ENCODE measurements at places on chromosomes 16 and 17. TPM values are rescaled to one million over a fixed set of nuclear protein-coding genes. Genes with fewer than 3 reads are reported as not detected.
A peak's percentile ranks its signal among the peaks of the same experiment; 100 is the strongest.

DNA sequence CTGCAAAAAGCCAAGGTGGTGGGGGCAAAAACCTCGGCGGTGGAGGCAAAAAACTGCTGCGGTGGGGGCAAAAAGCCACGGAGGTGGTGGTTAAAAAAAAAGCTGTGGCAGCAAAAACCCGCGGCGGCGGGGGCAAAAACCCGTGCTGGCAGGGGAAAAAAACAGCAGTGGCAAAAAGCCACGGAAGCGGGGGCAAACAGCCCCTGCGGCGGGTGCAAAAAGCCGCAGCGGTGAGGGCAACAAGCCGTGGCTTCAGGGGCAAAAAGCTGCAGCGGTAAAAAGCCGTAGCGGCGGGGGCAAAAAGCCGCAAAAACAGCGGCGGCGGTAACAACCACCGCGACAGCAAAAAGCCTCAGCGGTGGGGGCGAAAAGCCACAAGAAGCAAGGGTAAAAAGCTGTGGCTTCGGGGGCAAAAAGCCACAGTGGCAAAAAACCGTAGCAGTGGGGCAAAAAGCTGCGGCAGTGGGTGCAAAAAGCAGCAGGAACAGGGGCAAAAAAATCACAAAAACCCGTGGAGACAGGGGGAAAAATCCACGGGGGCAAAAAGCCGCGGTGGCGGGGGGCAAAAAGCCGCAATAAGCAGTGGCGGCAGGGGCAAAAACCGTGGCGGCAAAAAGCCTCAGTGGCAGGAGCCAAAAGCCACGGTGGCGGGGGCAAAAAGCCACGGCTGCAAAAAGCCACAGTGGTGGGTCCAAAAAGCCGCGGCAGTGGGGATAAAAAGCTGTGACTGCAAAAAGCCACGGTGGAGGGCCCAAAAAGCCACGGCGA is 193.7 kb downstream of the SHCBP1 start:
- DNase-seq: no peak
- H3K4me1 ChIP-seq: no peaks in the 10 kb centered on the region
- H3K27ac ChIP-seq: no peak overlapping the region

The PIGQ gene
- 24.1 TPM for total RNA-seq

GRCh38 chr16:79071424-79071823 is 529.1 kb downstream of the MAF start:
- H3K36me3 ChIP-seq: no peaks in the 10 kb centered on the region
- peak; percentile 69 for DNase-seq
- H3K27ac ChIP-seq: no peak overlapping the region
- no peaks in the 10 kb centered on the region for H3K27me3 ChIP-seq
- H3K4me3 ChIP-seq: no peak overlapping the region
- H3K4me1 ChIP-seq: peaks cover 16% of the 10 kb centered on the region

GRCh38 chr17:63378411-63379375 is 67.4 kb downstream of the CYB561 start:
- DNase-seq: no peak
- no peak overlapping the region for H3K4me3 ChIP-seq
- H3K27ac ChIP-seq: no peak overlapping the region
- no peaks in the 10 kb centered on the region for H3K27me3 ChIP-seq

DNA sequence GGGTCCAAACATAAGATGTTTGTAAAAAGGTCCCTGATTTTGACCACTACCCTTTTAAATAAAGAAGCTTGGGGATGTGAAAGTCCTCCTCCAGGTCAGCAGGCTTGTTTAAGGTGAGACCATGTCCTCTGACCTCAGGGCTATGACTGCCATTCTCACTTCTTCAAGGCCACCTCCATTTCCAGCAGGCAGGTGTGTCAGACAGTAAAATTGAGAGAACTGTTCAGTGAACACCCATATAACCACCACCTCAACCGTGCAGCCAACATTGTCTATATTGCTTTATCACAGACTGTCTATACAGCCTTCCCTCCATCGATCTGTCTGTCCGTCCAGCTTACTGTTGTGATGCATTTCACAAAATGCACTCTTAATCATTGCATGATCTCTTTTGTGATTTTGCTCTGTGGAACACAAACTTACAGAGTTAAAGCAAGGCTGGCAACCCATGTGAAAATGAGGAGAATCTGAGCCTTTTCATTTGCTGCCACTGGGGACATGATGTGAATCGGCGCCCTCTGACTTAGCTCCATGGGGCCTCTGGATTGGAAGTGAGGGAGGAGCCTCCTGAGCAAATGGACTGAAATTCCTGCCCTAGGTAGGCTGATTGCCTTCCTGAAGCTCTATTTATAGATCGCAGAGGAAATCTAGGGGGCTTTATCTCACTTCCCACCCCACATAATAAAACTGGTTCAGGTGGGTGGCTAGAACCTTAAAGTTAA is 53.8 kb downstream of the ZNRF1 start:
- no peaks in the 10 kb centered on the region for H3K36me3 ChIP-seq
- H3K27me3 ChIP-seq: no peaks in the 10 kb centered on the region
- H3K4me1 ChIP-seq: peaks cover 3% of the 10 kb centered on the region
- no peak overlapping the region for H3K27ac ChIP-seq
- DNase-seq: no peak
- no peak overlapping the region for H3K4me3 ChIP-seq

DNA sequence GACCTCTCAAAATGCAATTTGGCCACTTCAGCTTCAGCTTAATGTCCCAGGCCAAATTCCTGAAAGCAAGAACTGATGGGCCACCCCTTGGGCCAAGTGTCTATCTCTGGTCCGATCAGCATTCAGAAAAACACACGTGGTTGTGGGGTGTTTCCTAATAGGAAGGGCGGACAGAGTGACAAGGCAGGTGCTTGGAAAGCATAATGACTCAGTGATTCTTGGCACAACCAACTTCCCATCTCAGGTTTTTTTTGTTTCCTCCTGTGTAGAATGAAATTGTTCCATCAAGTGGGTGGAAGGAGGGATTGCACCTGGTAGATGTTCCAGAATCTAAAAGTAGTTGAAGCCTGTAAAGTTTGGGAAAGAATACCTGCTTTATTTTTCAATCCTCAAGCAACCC is 155.6 kb downstream of the HS3ST2 start:
- no peaks in the 10 kb centered on the region for H3K27me3 ChIP-seq
- H3K4me3 ChIP-seq: no peak overlapping the region
- no peaks in the 10 kb centered on the region for H3K4me1 ChIP-seq
- H3K27ac ChIP-seq: no peak overlapping the region
- no peak for DNase-seq

DNA sequence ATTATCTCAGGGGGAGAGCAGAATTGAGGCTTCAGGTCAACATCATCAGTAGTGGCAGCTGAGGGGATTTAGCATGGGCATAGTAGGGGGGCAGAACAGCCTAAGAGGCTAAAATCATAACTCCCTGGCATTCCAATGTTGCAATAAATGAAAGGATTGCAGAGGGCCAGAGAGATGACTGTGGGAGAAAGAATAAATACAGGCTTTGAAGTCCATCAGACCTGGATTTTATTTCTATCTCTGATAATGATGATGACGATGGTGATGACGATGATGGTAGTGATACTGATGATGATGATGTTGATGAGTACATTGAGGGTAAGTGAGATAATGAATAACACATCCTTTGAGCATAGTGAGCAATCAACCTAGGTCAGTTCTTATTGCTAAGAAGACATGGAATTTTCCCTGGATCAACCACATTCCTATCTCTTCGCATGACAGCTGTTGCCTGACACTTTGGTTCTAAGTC is 107.4 kb upstream of the CDH11 start:
- H3K4me3 ChIP-seq: no peak overlapping the region
- H3K27me3 ChIP-seq: no peaks in the 10 kb centered on the region
- H3K36me3 ChIP-seq: no peaks in the 10 kb centered on the region

The CCT6B gene
- total RNA-seq: 3.8 TPM

DNA sequence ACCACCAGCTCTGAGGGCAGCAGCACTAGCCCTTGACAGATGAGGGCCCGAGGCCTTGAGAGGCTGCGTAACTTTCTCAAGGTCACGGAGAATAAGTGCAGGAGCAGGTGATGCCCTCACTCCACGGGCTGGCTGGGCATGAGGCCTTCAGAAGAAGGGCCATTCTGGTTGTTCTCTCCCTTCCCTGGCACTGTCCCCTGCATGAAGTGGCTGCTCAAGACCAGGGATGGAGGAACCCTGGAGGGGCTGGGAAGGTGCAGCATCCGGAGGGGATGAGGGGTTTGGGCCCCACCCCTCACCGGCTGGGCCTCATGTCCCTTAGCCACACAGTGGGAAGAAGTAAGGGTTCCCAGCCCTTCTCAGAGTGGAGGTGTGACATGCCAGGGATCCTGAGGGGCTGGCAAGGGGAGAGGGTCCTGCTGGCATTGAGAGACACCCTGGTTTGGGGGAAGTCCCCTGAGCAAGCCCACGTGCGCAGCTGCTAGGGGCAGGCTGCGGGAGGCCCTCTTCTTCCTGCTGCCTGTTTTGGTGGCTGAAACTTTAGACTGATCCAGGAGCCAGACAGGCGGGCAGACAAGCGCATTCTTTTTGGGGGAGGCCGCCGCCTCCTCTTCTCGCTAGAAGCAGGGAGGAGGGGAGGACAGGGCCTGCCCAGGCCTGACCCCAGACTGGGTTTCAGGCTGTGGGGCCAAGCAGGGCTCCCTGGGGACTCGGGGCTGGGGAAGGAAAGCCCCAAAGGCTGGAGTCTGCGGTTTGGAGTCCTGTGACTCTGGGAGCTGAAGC is 74.0 kb downstream of the N4BP1 start:
- DNase-seq: peak; percentile 58
- peak overlapping the region; percentile 58 for H3K27ac ChIP-seq
- H3K4me1 ChIP-seq: peaks cover 21% of the 10 kb centered on the region
- H3K4me3 ChIP-seq: no peak overlapping the region
- no peaks in the 10 kb centered on the region for H3K36me3 ChIP-seq

DNA sequence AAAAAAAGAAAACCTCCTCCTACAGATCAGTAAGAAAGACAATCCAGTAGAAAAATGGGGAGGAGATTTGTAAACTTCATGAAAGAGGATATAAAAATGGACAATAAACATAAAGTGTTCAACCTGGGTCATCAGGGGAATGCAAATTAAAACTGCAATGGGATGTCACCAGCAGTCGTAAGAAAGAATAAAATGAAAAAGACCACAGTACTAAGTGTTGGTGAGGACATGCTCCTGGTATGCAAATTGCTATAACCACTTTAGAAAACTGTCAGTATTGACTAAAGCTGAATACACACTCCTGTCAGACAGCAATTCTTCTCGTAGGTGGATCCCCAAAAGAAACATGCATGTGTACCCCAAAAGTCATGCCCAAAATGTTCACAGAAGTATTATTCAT is 265.3 kb upstream of the CACNG5 start:
- no peak for DNase-seq
- H3K27me3 ChIP-seq: no peaks in the 10 kb centered on the region
- H3K36me3 ChIP-seq: no peaks in the 10 kb centered on the region
- no peak overlapping the region for H3K4me3 ChIP-seq
- peaks cover 4% of the 10 kb centered on the region for H3K4me1 ChIP-seq

DNA sequence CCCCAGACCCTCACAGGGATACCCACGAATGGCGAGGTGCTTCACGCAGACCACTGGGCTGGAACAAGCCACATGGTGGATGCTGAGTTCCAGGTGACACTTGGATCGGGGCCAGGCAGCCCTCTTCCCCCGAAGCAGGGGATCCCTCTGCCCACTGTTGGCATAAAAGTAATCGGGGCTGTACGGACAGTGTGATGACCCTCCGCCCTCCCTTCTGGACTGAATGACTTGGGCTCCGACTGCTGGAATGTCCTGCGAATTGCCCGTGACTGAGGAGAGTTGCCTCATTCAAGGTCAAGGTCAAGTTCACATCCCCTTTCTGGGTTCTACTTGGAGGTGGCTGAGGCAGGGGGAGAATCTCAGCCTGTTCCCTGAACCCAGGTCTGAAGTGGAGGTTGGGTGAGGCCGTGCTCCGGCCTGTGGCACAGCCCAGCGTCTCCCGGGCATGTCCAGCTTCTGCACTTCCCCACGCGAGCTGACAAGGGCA is 28.5 kb upstream of the CREBBP start:
- H3K27me3 ChIP-seq: no peaks in the 10 kb centered on the region
- H3K4me1 ChIP-seq: no peaks in the 10 kb centered on the region
- H3K27ac ChIP-seq: no peak overlapping the region
- DNase-seq: no peak

The CDRT15L2 gene
- total RNA-seq: not detected

- H3K4me3 ChIP-seq: no peak overlapping the region
- peaks cover 6% of the 10 kb centered on the region for H3K4me1 ChIP-seq
- H3K36me3 ChIP-seq: no peaks in the 10 kb centered on the region
- no peak overlapping the region for H3K27ac ChIP-seq
- no peak for DNase-seq
- no peaks in the 10 kb centered on the region for H3K27me3 ChIP-seq
These were observed 6.8 kb downstream of the RSPRY1 start for GRCh38 chr16:57192720-57193486.

- H3K27me3 ChIP-seq: no peaks in the 10 kb centered on the region
- no peak for DNase-seq
- H3K27ac ChIP-seq: no peak overlapping the region
- H3K4me3 ChIP-seq: no peak overlapping the region
These were observed 134.7 kb downstream of the SOX9 start for GRCh38 chr17:72255481-72255880.

GRCh38 chr16:1993731-1994131 is 4.0 kb downstream of the SYNGR3 start:
- H3K27me3 ChIP-seq: no peaks in the 10 kb centered on the region
- no peaks in the 10 kb centered on the region for H3K36me3 ChIP-seq
- no peak overlapping the region for H3K4me3 ChIP-seq
- H3K27ac ChIP-seq: no peak overlapping the region
- DNase-seq: peak; percentile 35

- no peaks in the 10 kb centered on the region for H3K36me3 ChIP-seq
- H3K27me3 ChIP-seq: no peaks in the 10 kb centered on the region
- no peak for DNase-seq
- no peak overlapping the region for H3K27ac ChIP-seq
- no peak overlapping the region for H3K4me3 ChIP-seq
- H3K4me1 ChIP-seq: peaks cover 9% of the 10 kb centered on the region
These were observed 58.1 kb downstream of the ZFHX3 start for GRCh38 chr16:72989579-72990551.

The CHD9NB gene
- total RNA-seq: 4.3 TPM

The ITGB4 gene
- total RNA-seq: 12.8 TPM

The CDK5RAP3 gene
- 144 TPM for total RNA-seq

DNA sequence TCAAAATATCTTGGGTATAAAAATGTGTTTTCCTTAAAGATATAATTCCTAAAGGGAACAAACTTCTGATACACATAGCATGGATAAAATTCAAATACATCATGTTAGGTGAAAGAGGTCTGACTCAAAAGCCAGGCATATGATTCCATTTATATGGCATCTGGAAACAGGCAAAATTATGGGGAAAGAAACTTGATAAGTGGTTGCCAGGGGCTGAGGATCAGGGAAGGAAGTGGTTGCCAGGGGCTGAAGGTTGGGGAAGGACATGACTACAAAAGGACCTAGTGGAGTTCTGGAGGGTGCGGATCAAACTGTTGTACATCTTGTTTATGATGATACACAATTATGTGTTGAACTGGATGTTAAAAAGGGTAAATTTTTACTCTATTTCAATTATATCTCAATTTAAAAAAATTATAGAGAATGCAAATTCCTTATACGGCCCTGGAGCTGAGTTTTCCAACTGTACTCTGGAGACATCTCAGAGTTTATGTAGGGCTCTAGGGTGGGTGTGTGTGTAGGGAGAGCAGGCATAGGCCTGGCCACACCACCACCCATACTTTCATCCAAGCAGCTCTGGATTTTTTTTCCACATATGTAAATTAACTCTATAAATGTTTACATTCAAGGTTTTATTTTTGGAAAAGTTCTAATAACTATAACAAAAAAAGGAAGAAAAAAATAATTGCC is 55.0 kb downstream of the AMFR start:
- H3K4me1 ChIP-seq: peaks cover 9% of the 10 kb centered on the region
- no peaks in the 10 kb centered on the region for H3K36me3 ChIP-seq
- H3K27ac ChIP-seq: no peak overlapping the region
- no peak overlapping the region for H3K4me3 ChIP-seq
- no peaks in the 10 kb centered on the region for H3K27me3 ChIP-seq

Data from ovary (tissue), 10 donors.